ENCODE measurements at places on chromosomes 11 and 22. TPM values are rescaled to one million over a fixed set of nuclear protein-coding genes. Genes with fewer than 3 reads are reported as not detected.

The MMP27 gene
- total RNA-seq: 6.7 TPM

The POU2AF1 gene
- 0.10 TPM for total RNA-seq

The OR6M1 gene
- not detected for total RNA-seq

The P2RY6 gene
- total RNA-seq: 0.99 TPM

The POU2AF2 gene
- not detected for total RNA-seq

Measured in skin of body (tissue), 3 donors.